Right cardiac atrium (tissue), 5 donors: ENCODE measurements at places on chromosomes 3 and 15. TPM values are rescaled to one million over a fixed set of nuclear protein-coding genes. Genes with fewer than 3 reads are reported as not detected.

Gene CORO2B
- 5.8 TPM for total RNA-seq

Gene SH2D7
- not detected for total RNA-seq

DNA sequence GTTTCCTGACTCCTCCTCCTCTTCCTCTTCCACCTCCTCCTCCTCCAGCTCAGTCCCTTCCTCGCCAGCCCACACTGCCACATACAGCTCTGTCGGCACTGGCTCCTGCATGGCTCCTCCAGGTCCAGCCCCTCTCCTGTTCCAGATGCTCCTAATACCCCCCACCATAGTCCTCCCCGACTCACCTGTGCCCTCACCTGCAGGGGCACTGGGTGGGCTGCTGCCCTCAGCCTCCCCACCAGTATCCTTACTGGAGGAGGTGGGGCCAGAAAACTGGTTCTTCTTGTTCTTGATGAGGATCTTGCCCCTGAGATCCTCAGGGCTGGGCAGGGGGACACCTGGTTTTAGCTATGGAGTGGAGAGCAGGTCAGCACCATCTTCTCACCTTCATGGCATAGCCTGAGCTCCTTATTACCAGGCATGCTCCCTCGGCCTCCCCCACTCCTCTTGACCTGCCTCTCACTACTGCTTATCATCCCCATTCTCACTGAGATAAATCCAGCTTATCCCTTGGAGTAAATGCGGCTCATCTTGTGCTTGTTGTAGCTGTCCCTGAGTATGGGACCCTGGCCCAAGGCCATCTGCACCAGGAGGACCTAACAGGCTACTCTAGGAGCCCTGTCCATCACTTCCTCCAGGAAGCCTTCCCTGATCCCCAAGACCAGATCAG is 11.0 kb downstream of the PLCB2 start:
- no peak for DNase-seq

DNA sequence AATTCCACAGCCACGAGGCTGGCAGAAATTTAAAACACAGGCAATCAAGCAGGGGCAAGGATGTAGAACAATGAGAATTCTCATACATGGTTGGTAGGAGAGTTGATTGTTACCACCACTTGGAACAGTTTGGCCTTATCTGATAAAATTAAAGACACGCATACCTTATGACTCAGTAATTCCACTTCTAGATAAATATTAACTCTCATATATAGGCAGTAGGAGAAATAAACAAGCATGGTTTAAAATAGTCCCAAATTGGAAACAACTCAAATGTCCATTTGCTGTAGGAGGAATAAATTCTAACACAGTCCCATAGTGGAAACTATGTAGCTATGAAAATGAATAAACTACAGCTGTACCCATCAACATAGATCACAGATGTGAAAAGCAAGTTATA is 42.3 kb upstream of the USP3 start:
- no peak for DNase-seq

GRCh38 chr3:170360916-170361315 is 3.4 kb downstream of the SKIL start:
- no peak for DNase-seq

DNA sequence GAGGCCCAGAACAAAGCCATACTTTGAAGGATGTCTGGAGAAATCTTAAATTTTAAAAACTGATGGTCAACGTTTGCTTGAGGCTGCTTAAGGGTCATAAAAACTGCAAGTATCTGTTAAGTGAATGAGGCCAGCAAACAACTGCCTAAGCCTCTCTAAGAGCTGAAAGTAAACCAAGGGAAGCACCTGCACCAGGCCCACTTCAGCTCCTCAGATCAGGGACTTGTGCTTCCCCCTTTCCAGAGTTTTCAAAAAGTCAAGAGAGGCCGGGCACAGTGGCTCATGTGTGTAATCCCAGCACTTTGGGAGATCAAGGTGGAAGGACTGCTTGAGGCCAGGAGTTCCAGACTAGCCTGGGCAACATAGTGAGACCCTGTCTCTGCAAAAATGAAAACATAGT is 9.1 kb downstream of the FBXL22 start:
- no peak for DNase-seq

DNA sequence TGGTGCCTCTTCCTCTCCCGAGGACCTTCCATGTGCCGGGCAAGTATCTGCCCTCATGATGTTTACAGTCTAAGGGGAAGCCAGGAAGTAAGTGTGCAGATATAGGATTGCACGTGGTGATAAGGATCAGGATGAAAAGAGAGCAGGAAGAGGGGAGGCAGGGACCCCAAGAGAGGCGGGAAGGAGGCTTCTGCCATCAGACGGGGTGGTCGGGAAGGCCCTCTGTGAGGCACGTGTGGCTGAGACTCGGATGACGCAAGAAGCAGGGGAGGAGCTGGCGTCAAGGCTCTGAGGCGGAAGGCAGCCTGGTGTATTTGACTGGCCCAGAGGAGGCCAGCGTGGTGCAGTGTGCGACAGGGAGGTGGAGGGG is 762 bp upstream of the IQSEC1 start:
- no peak for DNase-seq

- no peak for DNase-seq
Measured at GRCh38 chr15:52256930-52257733, 38.5 kb downstream of the MYO5C start.

DNA sequence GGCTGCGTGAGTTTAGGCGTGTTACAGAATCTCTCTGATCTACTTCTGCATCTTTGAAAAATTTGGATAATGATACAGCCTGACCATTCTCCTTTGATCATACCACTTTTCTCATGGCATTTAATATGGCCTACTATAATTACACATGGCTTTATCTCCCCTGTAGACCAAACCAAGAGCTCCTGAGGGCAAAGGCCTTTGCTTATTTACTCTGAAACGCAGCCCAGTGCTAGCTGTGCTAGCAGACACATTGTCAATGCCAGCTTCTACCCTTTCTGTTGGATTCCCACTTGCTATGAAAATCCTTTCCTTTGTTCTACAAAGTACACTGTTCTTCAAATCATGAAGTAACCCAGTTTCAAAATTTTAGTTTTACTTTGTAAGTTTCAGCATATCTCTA is 16.5 kb upstream of the VGLL4 start:
- DNase-seq, result no peak

Gene ATP11B
- 43.6 TPM for total RNA-seq

Gene TKT
- total RNA-seq, result 41.9 TPM

DNA sequence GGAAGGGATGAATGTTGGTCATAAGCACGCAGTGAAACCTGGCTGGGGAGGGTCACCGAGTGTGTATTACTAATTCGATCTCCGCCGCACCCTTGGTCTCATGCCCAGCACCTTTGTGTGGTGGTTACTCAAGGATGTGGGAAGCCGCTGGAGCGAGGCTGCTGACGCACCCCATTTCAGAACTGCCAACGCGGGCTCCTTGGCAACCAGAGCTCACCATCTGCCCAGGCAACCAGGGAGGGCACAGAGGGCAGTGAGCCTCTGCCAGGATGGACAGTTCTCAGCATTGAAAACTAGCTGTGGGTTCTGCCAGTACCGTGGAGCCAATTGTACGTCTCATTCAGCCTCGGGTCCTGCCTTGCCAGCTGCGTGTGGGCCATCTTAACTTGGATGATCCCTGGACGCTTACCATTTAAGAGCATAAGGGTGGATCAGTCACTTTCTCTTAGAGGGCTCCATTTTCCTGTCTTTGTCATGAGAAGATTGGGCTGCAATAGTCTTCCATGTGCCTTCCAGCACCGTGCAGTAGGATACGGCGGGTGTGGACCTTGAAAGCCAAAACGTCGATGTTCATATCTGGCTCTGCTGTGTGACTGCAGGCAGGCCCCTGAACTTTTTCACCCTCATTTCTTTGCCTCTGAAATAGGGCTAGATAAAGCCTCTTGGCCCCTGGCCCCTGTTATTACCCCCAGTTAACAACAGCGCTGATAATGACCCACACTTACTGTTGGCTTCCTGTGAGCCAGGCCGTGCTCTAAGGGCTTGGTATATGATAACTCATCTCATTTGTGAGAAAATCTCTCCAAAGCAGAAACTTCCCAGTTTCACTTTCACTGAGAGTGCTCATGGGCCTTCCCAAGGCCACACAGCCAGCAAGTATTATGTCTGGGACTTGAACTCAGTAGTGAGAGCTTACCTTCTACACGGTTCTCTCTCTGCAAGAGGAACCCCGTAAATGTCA is 238.8 kb downstream of the OPA1 start:
- no peak for DNase-seq

- DNase-seq, result no peak
Measured at GRCh38 chr3:126509597-126510307, 7.8 kb downstream of the UROC1 start.

DNA sequence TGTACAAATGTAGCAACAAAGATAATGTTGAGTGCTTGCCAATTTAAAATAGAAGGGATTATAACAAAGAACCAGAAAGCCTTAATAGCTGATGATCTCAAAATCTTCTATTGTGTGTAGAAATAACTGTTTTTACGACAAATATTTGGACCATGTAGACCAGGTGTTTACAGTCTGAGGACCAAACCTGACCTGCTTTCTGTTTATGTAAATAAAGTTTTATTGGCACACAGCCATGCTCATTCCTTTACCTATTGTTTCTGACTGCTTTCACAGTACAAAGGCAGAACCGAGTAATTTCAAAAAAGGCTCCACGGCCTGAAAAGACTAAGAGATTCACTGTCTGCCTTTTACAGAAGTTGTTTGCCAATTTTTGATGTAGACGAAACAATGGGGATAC is 91.8 kb downstream of the GOLIM4 start:
- DNase-seq, result no peak

Gene CCDC174
- 12.2 TPM for total RNA-seq

DNA sequence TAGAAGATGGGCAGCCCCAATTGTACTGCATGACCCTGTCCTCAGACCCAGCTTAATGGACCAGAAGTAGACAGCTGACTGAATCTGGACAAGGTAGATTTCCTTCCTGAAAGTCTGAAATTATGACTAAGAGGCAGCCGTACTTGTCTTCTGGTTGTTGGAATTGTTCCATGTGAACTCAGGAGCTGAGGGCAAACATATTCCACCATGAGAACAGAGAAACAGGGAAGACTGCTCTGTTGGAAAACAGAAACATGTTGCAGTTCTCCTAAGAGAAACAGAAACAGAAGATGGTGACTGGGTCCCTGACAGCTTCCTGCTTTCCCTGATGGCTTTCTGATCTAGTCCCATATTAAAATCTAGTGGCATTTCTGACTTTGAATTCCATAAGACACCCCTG is 24.1 kb downstream of the POPDC2 start:
- DNase-seq, result no peak

DNA sequence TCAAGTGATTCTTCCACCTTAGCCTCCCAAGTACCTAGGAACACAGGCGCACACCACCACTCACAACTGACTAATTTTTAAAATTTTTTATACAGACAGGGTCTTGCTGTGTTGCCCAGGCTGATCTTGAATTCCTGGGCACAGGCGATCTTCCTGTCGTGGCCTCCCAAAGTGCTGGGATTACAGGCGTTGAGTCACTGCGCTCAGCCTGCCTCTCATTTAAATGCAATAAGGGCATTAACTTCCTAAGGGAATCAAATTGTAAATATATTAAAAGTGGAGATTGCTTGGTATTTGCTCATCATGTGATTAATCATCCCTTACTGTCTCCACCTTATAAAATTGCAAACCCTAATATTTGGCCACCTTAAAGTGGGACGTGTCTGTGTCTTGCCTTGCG is 65.2 kb downstream of the PGPEP1L start:
- no peak for DNase-seq

DNA sequence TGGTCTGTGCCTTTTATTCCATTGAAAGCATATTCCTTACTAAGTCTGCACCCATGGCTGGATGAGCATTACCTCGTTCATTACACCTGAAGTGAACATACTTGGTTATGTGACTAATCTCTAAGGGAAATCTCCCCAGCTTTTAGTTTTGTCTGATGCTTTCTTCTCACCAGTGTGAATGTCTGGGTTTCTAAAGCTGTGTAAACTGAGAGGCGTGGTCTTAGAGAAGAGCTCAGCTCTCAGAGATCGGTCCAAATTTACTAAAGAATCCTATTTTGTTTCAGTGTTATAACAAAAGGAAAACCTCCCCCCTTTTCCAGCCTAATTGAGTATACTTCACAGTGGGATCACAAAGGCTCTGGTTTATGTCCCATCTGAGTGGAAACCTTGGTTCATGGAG is 352.3 kb downstream of the PTPRG start:
- no peak for DNase-seq

DNA sequence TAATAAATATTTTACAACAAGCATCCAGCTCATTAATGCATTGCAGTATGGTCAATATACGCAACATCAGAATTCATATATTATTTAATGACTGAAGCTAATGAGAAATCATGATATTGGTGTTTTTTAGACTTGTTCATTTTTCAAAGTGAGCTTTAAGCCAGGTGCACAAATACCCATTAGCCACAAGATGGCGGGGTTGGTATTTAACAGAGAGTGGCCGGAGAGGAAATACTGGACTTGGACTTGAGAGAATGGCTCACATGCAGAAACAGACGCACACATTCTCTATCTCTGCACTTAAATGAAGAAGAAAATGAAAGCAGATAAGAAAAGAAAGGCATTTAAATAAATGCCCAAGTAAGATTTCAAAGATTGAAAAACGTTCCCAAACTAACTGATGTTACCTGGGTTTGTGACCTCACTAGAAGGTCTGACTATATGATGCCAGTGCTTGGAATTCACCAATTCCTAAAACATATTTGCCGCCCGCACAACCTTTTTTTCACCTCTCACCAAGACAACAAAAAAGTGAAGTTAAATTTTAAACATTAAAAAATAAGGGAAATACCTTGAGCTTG is 21.2 kb upstream of the CRBN start:
- no peak for DNase-seq

DNA sequence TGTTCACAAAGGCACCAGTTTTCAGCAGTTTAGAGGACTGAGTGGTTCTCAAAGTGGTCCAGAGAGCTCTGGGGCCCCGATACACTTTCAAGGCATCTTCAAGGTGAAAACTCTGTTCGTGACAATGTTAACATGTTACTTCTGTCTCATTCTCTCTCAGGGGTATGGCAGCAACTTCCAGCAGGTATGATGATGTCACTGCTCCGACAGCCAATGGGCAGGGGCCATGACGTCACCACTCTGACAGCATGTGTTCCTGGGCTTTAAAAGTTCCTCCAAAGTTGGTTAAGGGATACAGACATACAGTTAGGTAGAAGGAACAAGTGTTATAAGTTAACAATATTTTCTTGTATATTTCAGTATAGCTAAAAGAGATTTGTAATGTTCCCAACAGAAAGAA is 87.9 kb downstream of the KLF15 start:
- DNase-seq, result no peak

DNA sequence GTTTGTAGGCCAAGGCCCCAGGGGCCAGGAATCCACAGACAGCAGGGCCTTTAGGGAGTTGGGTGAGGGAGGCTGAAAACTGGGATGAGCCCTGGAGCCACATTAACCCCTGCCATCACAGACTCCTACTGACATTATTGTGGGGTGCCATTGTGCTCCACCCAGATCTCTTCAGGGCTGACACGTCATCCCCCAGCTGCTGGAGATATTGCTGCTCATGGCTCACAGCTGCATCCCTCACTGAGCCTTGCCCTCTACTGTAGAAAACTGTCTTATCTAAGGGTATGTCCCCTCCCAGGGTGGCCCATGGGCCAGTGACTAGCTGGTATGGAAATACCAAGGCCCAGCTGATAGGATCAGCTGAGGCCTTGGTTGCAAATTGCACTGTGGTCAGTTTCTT is 87.3 kb upstream of the PRR23C start:
- no peak for DNase-seq
